ENCODE measurements at places on chromosomes 12 and 14.

- peak; percentile 85 for DNase-seq
These were observed at the start of gene CDKL1 for GRCh38 chr14:50396631-50397389. TSS of gene CDKL1 (minus strand) at chr14:50396881. CDS start at chr14:50395868, 1,013 bp downstream.

- peak; percentile 79 for DNase-seq
These were observed 16.7 kb upstream of the TMEM106C start for GRCh38 chr12:47946413-47947323.

- DNase-seq = no peak
These were observed 319.2 kb downstream of the NUAK1 start for GRCh38 chr12:105819549-105819948.

GRCh38 chr12:14952299-14952921 is 9.0 kb downstream of the ARHGDIB start:
- DNase-seq = peak; percentile 69

GRCh38 chr12:132384916-132385774 is 55.8 kb upstream of the GALNT9 start:
- DNase-seq = peak; percentile 27

DNA sequence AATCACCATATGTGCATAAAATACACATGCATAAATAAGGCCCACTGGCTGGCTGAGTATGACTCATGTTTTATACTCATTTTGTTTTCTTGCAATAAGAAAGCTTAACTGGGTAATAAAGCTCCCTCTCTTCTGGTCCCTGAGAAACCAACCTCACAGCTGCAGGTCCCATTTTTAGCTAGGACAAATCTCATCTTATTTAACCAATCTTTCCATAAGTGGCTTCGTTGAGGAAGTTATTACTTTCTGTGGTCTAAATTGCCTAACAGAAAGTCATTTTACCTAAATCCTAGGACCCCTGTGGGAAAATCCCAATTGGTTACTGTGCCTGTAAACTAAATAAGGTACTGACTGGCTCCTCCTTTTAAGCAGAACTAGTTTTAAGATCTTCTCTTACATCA is 232.8 kb upstream of the FBXO33 start:
- DNase-seq = peak; percentile 5

DNA sequence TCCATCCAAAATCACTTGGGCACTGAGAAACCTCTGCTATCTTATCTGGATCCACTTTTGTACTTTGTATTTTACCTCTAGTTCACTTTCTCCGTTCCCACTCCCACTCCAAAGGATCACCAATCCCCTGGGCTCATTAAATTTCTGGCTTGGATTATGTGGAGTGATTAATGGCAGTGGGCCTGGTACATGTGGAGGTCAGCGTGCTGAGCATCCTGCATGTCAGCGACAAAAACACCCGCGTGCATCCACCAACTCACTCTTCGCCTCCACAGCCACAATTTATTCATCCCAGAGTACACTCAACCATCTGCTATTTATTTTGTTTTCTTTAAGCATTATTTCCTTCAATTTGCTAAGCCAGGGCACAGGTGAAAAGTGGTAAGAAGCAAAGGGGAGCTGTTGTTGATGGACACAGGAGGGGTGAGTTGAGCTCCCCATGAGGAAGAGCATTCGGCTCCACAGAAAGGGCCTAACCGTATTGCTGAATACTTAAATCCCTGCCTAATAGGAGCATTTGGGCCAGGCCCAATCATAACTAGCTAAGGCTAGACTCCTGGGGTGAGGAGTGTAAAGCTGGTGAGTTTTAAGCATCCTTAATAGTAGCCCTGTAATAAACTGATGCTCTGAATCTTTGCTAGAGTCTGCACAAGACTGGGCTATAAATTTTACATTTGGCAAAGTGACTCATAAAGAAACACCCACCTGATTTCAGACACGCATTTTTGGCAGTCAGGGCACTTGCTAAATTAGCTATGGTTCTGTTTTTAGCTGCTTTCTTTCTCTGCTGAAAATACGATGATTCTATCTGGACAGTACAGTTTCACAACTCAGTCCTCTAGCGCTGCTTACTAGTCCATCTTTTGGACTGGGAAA is 137.8 kb downstream of the SLC25A21 start:
- DNase-seq = no peak

DNA sequence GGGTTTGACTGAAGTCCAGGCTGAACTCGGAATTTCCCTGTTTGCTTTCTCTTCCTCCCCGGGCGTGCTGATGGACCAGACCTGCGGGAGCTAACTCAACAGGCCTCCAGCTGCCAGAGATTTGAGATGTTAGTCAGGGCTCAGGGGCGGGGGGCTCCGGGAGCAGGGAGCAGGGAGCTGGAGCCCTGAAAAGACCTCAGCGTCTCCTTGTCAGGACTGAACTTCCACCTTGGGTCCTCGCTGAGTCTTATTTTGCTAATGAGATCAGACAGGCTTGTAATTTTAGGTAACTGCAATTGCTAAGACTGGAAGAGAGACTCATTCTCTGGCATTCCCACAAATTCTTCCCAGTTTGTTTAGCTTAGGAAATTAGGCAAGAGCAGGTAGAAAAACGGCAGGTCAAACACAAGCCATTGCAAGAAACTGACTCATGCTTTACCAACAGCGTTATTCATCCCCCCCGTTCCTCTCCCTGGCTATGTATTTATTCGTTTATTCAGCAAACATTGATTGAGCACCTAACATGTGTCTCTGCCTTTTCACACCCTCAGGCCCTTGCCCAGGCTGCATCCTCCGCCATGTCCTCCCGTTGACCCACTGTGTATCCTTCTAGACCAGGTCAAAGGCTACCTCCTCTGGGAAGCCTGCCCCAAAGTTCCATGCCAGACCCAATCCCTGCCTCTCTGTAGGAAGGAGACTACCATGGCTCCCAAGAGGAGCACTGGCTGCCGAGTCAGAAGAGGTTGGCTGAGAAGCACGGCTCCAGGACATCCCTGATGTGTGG is 80.4 kb upstream of the DIO3 start:
- no peak for DNase-seq

DNA sequence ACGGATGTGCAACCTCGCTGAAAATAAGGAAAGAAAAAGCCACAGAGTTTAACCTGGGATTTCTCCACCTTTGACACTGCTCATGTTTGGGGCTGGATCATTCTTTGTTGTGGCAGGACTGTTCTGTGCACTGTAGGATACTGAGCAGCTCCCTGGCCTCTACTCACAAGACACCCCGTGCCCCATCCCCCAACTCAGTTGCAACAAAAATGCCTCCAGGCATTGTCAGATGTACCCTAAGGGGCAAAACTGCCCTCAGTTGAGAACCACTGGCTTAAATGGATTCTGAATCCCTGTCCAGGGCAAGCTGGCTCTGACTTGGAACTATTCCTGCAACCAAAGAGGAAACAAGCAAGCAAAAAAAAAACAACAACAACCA is 2.1 kb downstream of the GLTP start:
- no peak for DNase-seq

- DNase-seq = no peak
These were observed 186.8 kb upstream of the TMTC1 start for GRCh38 chr12:29970501-29970900.

DNA sequence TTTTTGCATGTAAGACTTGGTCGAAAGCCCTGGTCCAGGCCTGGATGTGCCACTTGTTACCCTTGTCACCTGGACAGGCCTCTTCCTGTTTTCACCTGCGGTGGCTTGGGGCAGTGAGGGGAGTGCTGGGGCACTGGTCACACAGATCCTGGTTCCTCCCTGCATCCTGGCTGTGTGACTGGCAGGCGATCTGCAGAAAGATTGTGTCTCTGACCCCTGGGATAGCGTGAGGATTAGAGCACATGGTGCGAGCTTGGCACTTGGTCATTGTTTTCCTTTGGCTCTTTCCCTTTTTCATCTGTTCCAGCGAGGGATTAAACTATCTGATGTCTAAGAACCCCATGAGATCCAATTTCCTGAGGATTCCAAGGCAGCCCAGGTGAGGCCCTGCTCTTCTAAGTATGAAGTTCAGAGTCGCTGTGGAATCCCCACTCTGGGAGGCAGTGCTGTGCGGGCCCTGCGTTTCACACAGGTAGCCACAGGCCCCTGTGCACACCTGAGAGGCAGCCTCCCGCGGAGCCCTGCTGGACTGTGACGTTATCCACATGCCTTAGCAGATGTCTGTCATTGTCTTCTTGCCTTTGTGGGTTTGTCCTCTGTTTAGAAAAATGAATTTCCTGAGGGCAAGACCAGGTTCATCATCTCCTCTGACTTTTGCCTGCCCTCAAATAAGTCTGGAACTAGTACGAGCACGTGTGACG is 288.4 kb downstream of the CACNA1C start:
- DNase-seq = no peak

GRCh38 chr14:33511851-33512640 is 438.8 kb downstream of the EGLN3 start:
- no peak for DNase-seq

- DNase-seq = peak; percentile 89
These were observed 3.2 kb upstream of the SYNE3 start for GRCh38 chr14:95519699-95520098.

DNA sequence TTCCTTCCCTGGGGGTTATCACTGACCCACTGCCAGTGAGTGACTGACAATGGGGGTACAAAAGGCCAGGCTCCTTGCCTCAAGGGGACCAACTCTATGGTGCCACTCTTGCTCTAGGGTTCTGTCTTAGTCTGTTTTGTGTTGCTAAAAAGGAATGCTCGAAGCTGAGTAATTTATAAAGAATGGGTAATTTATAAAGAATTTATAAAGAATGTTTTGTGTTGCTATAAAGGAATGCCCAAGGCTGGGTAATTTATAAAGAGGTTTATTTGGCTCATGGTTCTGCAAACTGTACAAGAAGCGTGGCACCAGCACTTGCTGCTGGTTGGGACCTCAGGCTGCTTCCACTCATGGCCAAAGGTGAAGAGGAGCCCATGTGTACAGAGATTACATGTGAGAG is 15.8 kb upstream of the RASSF8 start:
- no peak for DNase-seq

- no peak for DNase-seq
These were observed 24.6 kb downstream of the IQSEC3 start for GRCh38 chr12:91213-91612.

GRCh38 chr14:24938593-24938992 is 111.4 kb downstream of the STXBP6 start:
- no peak for DNase-seq

- peak; percentile 1 for DNase-seq
These were observed 830.0 kb upstream of the NOVA1 start for GRCh38 chr14:27427796-27428195.

GRCh38 chr14:105340821-105341733 is 26.5 kb downstream of the PACS2 start:
- DNase-seq = no peak

GRCh38 chr12:62705846-62706245 is 229.1 kb downstream of the PPM1H start:
- no peak for DNase-seq

- peak; percentile 24 for DNase-seq
These were observed 59.6 kb upstream of the LRTM2 start for GRCh38 chr12:1760566-1761382.

GRCh38 chr14:89228921-89229639 is 188.0 kb downstream of the FOXN3 start:
- no peak for DNase-seq

DNA sequence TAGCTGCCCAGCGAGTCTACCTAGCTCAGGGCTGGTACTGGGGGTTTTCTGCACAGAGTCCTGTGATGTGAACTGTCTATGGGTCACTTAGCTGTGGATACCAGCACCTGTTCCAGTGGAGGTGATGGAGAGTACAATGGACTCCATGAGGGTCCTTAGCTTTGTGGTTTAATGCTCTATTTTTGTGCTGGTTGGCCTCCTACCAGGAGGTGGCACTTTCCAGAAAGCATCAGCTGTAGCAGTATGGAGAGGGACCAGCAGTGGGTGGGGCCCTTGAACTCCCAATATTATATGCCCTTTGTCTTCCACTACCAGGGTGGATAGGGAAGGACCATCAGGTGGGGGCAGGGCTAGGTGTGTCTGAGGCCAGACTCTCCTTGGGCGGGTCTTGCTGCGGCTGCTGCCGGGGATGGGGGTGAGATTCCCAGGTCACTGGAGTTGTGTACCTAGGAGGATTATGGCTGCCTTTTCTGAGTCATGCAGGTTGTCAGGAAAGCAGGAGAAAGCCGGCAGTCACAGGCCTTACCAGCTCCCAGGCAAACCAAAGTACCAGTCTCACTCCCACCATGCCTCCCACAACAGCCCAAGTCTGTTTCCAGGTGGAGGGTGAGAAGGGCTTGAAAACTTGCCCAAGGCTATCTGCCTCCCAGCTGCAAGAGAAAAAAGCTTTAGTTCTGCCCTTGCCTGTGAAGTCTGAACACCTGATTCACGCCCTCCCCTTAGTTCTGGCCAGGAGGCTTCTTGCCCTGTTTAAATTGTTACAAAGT is 163.0 kb upstream of the NUDT4 start:
- DNase-seq = no peak

DNA sequence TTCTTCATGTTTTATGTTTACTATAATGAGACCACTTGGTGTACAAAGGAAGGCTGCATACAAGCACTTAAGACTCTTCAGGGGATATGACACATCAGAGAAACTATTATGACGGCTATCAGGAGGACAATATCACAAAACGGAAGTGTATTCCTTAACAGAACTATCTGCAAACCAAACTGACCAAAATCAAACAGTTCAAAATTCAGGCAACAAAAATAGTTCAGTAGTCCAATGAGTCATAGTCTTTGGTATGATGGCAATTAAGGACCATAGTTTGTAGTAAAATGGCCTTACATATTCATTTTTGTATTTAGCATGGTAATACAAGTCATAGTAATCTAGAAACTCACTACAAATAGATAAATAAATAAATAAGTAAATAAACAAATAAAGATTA is 1638.7 kb upstream of the SEL1L start:
- no peak for DNase-seq

- no peak for DNase-seq
These were observed 155.5 kb upstream of the TMPO start for GRCh38 chr12:98359856-98360255.

DNA sequence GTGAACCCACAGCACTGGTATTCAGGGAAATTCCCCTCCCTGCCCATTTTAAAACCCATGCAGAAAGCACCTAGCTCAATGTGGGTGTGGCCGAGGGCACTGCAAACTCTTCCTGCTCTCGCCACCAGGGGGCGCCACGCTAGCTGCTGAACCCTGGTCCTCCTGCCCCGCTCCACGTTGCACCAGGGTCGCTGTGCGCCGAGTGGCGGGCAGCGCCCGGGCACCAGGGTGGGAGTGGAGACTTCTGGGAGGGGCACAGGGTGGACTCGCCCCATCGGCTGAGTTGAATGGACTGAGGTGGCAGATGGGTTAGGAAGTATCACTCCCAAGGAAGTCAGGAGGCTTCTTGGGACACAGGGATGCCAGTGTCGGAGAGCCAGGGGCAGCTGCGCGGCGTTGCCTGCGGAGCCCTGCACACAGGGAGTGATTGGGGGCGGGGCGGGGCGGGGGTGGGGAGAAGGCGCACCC is 48.1 kb upstream of the BCL11B start:
- peak; percentile 72 for DNase-seq

GRCh38 chr14:59055439-59056045 is 132.9 kb upstream of the DAAM1 start:
- DNase-seq = peak; percentile 43
